H9 (cell line): ENCODE measurements at places on chromosomes 3 and 15.

DNA sequence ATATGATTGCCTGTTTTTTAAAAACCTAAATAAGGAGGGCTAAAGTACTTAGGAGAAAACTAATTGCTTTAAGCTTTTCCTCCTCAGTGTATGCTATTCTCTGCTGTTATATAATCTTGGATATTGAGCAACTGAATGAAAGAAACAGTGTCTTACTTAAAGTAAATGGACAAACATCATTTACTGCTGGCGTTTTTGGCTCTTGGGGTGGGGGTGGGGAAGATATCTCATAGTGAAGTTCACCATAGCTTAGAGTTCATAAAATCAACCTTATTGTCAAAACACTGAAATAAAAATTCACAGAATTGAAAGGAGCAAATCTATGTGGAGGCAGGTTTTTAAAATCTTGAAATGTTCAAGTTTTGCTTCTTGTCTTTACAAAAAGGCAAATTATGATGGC is 256.4 kb upstream of the SOX2 start:
- DNase-seq = no peak

GRCh38 chr3:192275741-192276355 is 451.5 kb downstream of the FGF12 start:
- no peak for DNase-seq

- no peak for DNase-seq
Observed at GRCh38 chr15:40276927-40277326, 5.9 kb downstream of the ANKRD63 start.

- no peak for DNase-seq
Observed at GRCh38 chr15:75353604-75354003, 6.8 kb downstream of the NEIL1 start.

GRCh38 chr15:38427380-38427779 is 26.5 kb upstream of the FAM98B start:
- DNase-seq = no peak

- DNase-seq = peak; percentile 82
Observed at GRCh38 chr3:141875374-141875892, 1.0 kb upstream of the ATP1B3 start.

DNA sequence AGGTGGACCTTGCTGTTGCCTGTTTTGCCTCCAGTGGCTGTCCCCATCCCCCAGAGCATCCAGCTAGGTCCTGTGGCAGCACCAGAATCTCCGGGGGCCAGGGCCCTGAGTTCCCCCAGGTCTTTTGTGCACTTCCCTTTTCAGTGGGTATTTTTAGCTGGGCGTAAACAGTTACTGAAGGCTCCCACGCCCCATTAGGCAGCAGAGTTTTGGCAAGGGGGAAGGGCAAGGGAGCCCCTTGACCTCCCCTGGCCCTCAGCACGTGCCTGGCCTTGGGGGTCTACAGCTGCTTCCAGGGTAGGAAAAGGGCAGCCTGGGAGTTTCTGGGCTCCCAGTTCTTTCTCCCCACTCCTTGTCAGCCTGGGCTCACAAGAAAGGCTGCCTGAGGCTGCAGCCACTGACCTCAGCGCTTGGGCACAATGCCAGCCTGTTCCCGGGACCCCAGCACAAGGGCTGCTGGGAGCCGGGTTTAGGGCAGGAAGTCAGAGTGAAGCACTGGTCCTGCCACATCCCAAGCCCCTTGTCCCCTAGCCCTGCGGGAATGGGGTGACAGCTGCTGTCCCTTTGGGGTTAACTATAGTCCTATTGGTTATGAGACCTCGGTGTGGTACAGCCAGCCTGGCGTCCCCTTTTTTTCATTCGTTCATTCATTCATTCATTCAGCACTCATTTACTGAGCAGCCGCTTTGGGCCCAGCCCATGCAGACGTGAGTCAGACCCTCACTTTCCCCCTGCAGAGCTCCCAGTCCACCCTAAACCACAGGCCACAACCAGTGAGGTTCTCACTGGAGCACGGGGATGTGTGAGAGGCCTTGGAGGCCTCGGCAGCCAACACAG is 8.4 kb downstream of the CSK start:
- DNase-seq = no peak

- DNase-seq = no peak
Observed at GRCh38 chr3:124059580-124059979, 67.7 kb upstream of the ROPN1 start.

- DNase-seq = no peak
Observed at GRCh38 chr3:71469138-71469435, 114.4 kb downstream of the FOXP1 start.

DNA sequence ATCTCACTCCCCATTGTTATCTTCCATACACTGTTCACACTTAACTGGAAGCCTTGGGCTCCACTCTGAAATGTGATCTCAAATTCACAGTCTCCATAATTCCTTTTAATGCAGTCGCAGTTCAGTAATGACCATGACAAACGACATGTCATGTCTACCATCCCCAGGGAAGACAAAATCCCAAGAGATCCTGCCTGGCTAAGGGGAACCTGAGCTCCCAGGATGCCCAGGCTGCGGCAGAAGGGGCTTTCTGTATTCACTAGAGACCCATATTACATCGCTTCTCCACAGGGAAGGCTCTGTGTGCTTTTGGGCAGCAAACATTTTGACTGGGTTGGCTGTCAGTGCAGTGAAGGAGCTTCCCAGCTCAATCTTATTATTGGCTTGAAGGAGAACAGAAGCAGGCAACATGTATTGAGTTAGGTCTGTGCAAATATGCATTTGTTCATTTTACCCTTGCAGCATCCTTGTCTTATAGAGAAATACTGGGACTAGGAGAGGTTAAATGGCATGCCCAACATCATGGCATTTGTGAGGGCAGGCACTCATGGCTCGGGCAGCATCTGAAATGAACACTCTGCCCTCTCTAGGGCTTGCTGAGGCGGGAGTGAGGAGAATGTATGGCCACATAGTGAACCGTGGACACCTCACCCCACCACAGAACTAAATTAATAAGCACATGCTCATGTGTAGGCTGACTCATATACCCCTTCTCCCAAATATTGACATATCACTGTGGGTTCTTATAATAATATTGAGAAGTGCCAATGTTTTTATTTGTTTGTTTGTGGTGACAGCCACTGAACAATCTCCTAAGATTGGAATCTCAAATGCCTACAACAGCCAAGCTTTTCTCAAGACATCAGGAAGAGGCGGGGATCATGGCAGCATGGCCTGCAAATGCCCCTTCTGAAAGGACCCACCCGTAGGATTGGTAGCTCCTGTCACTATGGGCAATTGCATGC is 141.6 kb upstream of the FOXB1 start:
- no peak for DNase-seq

- no peak for DNase-seq
Observed at GRCh38 chr3:193489949-193490348, 64.7 kb downstream of the ATP13A4 start.

DNA sequence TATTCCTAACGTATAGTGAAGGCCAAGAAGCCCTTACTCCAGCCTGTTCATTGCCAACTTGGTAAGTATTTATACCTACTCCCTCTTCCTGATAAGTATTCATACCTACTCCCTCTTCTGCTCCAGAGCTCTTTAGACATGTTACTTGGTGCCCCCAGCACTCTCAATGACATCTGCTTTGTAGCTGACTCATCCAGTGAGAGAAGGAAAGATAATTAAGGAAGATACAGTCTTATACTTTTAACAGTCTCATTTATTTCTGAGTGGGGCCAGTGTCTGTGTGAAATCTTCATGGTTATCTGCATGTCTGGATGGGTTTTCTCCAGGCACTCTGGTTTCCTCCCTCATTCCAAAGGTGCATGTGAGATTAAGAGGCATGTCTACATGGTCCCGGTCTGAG is 698.7 kb downstream of the FHIT start:
- DNase-seq = no peak

- no peak for DNase-seq
Observed at GRCh38 chr3:16300881-16301359, 35.9 kb downstream of the OXNAD1 start.

DNA sequence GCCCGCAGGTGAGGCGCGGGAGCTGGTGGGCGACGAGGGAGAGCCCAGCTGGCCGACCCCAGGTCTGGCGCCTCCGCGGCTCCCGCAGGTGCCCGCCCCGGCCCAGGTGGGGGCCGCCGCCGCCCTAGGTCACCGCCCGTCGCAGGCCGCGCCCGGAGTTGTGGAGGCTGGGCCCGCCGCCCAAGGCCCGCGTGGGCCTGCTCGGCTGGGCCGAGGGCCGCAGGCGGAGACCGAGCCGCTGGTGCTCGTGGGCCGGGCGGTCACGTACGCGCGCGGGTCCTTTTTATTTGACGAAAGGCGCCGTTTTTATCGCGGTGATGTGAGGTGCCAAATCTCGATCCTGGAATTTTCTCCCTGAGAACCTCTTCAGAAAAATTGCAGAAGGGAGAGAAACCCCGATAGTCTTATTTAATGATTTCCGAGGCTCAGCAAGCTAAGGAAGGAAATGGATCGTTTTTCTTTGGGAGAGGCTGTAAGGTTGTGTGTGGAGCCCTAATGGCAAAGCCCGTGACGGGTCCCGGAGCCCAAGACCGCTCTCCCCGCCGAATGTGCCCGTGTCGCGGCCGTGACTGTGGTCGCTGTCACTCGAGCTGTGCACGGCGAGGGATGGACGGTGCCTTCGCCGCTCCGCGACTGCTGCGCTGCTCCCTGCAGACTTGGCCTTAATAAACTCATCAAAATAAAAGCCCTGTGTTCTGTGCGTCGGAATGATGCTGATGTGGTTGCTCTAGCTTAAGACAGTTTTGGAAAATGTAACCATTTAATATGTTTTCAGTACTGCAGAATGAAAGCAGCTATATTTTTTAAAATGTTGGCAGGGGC is 612 bp downstream of the APPL1 start:
- DNase-seq = peak; percentile 33

- DNase-seq = no peak
Observed at GRCh38 chr15:89667706-89667960, 11.5 kb downstream of the PLIN1 start.

GRCh38 chr3:178500631-178501030 is 35.6 kb upstream of the KCNMB2 start:
- no peak for DNase-seq

GRCh38 chr3:178785961-178786360 is 249.7 kb downstream of the KCNMB2 start:
- no peak for DNase-seq

DNA sequence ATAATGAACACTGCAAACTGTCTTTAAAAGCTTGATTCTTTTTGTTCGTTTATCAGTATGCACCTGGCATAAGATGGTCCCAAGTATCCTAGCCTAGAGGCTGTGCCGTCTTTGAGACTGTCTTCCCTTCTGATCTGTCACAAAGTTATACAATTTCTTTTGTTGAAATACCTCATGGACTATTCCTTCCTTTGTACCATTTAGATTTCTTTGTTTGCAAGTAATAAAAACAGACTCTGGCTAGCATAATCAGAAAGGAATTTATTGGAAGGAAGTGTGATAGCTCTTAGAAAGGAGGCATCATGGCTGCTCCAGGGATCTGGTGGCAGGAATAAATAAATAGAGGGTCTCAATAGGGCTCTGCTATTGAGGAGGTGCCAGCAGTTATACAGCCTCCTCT is 280.4 kb downstream of the SLC9A9 start:
- no peak for DNase-seq

DNA sequence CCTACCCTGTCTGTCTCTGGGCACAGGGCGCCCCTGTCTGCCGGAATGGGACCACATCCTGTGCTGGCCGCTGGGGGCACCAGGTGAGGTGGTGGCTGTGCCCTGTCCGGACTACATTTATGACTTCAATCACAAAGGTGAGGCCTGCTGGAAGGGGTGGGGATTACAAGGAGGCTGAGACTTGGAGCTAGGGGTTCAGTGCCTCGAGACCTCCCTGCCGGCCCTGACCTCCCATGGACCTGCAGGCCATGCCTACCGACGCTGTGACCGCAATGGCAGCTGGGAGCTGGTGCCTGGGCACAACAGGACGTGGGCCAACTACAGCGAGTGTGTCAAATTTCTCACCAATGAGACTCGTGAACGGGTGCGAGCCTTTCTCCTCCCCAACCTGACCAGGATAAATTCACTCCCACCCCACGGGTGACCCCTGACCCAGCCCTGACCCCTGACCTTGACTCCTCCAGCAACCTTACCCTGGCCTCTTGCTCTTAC is 20.4 kb downstream of the PTH1R start:
- no peak for DNase-seq

- peak; percentile 40 for DNase-seq
Observed at GRCh38 chr15:87672309-87673288, 583.9 kb downstream of the NTRK3 start.

DNA sequence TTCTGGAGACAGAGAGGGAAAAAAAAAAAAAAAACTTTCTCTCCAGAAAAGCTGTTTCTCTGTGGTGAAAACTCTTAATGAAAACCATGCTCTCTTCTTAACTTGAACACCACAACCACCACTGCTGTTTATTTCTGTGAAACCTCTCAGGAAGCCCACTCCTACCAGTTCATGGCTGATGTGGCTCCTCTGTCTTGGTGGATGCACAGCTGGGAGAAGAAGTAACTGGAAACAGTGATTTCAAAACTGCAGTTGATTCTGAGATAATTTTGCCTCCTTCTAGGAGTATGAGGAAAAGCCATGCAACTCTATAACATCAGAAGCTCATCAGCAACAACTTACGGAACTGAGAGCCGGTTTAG is 40.2 kb upstream of the PYGO1 start:
- DNase-seq = no peak

- peak; percentile 35 for DNase-seq
Observed at GRCh38 chr3:95408464-95408862, 1345.6 kb downstream of the NSUN3 start.

DNA sequence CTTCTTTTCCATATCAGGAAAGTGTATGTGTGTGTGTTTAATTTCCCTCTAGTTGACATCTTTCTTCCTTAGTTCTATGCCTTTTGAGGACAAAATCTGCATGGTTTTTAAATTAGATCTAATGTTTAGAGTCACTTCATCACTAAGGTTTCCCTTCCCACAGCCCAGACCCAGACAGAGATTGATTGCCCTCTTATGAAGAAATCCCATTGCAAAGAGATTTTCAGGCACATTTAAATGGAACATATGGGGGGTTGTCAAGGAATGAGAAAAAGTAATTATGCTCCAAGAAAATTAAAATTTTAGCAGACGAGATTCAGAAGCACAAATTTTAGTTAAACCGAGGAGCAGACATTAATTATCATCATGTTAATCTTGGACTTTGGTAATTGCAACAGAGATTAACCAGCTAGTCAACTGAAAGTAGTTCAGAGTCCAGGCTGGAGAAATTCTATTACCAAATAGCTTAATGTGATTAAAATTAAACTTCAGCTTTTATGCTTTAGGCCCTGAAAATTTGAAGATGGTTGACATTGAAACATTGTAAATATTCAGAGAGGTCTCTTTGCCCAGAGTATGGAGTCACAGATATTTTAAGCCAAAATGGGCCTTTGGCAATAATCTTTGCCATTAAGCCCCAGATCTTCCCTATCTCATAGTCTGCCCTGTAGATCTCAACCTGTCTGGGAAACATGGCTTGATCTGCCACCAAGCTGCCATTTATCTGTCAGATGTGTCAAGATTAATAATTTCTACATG is 143.4 kb downstream of the TMEM108 start:
- no peak for DNase-seq
